CD4-positive, alpha-beta T cell treated with Interleukin-4 for 4 hours (primary cell): ENCODE measurements at places on chromosomes 1 and 21.

DNA sequence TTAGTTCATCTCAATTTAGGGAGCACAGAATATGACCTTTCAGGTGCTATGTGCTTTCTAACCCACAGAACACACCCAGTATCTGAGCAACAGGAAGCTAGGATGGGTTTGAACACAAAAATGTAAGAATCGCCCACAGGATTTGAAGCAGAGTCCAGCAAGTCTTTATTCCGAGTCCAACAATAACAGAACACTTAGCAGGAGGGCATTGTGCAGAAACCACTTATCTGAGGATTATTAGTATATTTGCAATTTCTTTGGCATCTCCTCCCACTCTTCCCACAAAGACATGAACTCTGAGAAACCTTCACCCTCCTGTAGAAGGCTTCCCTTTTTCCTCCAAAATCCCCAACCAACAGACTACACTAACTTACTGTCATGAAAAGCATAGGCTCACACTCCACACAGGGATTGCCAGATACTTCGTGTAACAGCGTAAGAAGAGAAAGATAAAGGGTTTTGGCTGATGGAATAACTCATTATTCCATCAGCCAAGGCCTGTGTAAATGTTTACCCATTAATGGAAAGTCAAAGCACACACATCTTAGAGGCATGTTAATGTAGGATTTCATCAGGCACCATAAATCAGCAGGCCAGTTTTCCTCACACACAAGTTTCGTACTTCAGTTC is 16.1 kb downstream of the SIPA1L2 start:
- no peak for DNase-seq

DNA sequence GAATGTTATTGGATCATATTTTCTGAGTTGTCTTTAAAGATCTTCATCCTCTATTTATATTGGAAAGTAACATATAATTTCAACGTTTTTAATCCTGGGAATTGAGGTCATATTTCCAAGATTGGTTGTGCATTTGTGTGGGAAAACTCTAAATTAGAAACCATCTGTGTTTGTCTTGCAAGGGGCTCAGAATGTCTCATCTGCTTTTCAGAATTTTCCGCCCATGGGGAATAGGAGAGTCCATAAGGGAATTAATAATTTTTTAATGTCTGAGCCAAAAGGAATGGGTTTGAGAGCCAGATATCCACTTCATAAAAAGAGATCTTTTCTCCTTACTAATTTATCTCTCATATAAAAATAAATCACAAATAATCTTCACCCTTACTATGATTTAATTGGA is 84.8 kb upstream of the MAP1LC3C start:
- DNase-seq: no peak

DNA sequence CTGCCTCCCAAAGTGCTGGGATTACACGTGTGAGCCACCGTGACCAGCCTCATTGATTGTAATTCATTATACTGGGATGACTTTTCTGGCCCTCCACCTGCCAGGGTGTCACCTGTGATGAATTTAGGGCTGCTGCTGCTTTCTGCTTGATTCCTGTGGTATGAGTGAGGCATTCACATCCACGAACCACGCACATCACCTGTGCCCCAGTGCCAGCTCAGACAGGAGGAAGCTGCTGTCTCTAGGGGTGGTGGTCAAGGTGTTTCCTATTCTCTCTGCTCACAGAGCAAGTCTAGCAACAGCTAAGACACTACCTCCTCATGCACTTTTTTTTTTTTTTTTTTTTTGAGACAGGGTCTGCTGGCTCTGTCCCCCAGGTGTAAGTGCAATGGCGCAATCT is 12.3 kb upstream of the LDLRAD2 start:
- no peak for DNase-seq

- no peak for DNase-seq
These were observed 201.0 kb downstream of the SIPA1L2 start for GRCh38 chr1:232428786-232429530.

GRCh38 chr1:205438213-205439158 is 16.6 kb upstream of the LEMD1 start:
- no peak for DNase-seq

- DNase-seq: no peak
These were observed 41.6 kb downstream of the GNG12 start for GRCh38 chr1:67791686-67792085.

DNA sequence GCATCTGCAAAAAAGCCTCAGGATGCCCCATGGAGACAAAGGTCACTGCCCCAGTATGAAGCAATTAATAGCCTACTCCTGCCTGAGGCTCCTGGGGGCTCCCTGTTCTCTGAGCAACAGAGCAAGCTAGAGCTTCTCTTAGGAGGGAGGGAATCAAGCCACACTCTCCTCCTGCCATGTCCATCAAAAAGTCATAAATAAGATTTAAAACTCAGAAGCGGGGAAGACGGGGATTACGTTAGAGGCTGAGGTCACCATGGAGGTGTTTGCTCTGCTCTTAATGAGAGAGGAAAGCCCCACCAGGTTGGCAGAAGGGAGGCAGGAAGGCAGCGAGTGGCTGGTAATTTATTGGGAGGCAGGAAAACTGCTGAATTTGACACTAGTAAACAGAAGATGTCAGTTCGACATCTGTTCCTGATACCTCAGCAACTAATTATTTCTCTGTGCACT is 98.4 kb upstream of the TNR start:
- DNase-seq: no peak

GRCh38 chr1:963301-963651 is 2.9 kb downstream of the KLHL17 start:
- no peak for DNase-seq

DNA sequence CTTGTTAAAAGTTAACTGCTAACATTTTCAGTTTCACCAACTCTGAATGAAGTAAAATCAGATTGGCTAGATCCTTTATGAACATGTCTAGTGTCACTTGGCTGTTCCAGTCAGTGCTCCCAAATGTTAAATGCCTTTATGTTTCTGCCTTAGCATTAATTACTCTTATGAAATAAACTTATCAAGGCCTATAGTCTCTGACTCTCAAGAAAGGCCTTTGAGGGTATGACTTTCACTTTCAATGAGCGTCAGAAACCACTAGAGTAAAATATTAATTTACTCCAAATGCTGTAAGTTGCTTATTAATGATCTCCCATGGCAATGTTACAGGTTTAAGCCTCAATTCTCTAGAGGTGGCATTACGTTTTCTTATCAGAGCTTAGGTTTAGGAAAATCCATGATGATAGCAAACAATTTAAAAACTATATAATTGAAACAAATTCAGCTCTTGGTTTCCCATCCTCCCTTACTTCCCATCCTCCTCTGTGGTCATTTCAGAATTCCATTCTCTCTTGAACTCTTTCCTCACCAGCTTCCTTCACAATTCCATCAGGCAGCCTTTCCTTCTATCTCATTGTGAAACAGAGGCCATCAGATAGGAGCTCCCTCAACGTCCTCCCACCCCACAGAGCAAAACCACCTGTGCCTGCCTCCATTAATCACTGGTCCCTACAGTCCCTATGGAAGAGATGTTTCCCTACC is 108.6 kb upstream of the COP1 start:
- DNase-seq: no peak

DNA sequence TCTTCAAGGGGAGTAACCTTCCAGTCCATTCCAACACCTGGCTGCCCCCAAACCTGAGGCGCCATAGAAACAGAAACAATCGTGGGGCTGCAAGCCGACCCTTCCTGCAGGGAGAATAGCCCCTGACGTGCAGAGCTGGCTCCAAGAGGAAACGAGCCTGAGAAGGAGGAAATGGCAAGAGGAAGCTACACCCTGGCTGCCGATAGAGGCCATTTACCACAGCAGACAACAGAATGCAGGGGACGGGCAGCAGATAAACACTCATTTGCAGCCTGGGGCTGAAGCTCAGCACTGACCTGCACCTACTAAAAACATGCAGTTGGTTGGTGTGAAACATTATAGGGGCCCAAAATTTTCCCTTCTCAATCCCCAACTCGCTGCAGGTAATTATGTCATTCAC is 8.7 kb upstream of the TDRD10 start:
- DNase-seq: peak; percentile 29

- no peak for DNase-seq
These were observed 11.1 kb downstream of the BATF3 start for GRCh38 chr1:212688341-212689047.

DNA sequence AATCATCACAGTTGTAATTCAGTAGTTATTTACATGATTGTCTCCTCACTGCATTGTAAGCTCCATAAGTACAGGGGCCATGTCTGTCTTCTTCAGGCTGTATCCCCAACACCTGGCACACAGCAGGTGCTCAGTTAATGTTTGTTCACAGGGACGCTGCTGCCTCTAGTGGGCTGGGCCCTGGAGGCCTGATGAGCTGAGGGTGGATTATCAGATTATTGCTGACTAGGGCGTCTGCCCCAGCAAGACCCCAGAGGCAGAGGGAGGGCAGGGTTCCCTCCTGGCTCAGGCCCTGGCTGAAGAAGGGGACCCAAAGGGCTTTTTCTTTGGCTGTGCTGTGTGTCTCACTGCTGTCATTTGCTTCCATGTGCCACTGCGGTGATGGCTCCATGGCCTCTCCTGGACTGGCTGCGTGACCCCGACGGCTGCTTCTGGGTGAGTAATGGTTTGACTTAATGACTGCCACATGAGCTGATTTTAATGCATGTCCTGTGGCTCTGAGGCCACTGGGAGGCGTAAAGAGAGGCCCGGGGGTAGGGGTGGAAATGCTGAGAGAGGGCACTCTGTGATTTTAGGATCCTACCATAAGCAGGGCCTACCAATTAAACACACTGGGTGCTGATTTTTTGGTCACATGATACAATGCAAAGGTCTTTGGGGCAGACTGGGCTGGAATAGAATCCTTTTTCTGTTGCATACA is 20.8 kb upstream of the EPB41 start:
- peak; percentile 26 for DNase-seq

DNA sequence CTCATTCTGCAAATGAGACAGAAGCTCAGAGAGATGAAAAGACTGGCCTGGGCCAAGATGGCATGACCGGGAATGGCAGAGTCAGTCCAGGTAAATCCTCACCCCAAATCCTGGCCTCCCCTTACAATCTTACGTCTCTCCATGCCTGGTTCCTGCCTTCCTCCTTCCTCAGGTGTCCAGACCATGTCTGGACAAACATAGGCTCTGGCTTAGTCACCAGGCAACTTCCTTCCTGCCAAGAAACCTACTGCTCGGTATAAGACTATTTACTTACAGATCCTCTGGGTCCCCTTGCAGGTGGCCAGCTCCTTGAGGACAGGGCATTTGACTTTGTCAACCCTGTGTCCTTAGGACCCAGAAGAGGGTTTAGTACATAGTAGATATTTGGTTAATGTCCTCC is 69.4 kb upstream of the ROR1 start:
- no peak for DNase-seq

DNA sequence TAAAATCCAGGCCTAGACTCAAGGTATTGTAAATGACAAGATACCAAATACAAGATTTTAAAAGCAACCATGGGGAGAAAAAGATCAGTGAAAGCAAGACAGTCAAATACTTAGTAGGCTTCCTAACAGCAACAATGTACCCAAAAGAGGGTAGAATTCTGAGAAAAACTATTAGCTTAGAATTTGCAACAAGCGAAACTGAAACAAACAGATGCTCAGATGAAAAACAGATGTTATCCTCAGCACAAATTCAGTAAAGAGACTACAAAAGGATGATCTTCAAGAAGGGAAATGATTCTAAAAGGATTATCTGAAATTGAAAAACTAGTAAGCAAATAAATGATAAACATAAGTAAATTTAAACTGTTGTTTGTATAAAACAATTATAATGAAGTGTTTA is 40.0 kb downstream of the PDC start:
- DNase-seq: no peak

GRCh38 chr1:153404768-153405167 is 11.6 kb upstream of the S100A7A start:
- peak; percentile 38 for DNase-seq

DNA sequence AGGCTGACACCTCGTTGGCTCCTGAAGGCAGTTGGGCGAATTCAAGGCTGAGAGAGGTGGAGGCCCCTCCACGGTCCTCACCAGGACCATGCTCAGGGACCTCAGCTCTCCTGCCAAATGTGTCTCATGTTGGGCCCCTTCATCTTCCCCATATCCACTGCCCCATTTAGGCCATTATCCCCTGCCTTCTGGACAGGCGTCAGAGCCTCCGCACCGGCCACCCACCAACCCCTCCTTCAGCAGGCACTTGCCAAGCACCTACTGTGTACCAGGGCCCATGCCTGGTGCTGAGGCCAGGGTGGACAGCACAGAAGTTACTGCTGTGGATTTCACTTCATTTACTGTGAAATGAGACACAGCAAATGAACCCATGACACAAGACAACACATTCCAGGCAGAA is 325.8 kb downstream of the MATN1 start:
- DNase-seq: no peak

DNA sequence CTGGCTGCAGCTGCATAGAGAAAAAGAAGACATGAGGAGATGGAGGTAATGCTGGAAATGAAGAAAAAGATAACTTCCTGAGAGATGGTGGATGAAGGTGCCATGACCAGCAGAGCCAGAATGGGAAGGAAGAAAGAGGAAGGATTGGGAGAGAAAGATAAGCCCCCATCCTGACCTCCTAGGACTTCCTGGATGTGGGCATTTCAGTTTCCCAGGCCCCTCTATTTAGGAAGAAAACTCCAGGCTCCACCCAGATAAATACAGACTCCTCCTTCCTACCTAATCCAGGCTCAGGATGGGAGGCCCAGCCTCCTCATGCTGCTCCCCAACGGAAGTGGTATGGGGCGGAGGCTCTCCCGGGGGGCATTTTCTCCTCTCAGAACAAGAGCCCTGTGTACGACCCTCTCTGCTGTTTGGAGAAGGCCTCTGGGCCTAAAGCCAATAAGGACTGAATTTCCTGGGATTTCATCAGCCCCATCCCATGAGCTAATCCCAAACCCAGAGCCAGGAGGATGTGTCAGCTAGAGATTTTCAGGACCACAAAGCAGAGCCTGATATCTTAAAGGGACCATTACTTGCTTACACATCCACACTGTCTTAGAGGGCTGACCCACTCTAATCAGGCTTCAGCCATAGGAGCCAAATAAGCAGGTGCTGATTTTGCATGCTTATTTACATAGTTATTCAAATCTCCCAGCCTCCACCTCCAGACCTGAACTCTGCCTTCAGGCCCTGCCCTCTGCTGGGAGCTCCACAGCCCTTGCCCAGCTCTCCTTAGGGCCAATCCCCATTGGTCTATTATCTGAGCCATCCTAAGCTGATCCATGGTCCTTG is 5.1 kb upstream of the ARHGEF2 start:
- DNase-seq: no peak

DNA sequence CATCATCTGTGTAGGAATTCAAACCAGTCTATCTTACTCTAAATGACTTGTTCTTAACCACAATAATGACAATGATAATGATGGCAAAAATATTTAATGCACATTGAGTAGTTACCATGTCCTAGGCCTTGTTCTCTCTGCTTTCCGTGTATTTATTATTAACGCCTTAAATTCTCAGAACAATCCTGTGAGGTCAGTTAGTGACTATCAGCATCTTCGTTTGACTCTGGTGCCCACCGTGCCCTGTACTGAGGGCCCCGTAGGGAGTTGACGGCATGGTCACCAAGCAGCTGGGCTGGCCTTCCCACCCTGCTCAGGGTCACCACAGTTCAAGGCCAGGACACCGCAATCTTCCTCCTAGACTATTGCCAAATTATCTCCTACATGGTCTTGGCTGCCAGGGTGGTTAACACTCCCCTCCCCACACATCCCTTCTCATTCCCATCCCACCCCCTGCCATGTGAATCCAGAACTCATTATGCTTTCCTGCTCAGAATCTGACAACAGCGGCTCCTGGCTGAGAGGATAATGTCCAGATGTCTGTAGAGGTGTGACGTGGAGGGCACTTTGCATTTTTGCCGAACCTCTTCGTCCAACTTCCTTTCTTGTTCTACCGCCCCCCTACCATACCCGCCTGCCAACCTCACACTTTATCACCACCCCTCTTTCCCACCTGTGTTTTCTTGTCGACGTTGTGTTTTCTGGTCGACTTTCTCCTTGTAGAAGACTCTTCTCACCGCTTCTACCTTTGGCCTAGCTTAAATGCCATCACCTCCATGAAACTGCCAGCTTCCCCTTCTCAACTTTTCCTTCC is 33.4 kb downstream of the IGFN1 start:
- no peak for DNase-seq
